Activated CD4-positive, alpha-beta T cell treated with anti-CD3 and anti-CD28 coated beads, Interleukin-2, amount 50 U/mL, for 1 hour (primary cell): ENCODE measurements at places on chromosomes 7 and 10.

DNA sequence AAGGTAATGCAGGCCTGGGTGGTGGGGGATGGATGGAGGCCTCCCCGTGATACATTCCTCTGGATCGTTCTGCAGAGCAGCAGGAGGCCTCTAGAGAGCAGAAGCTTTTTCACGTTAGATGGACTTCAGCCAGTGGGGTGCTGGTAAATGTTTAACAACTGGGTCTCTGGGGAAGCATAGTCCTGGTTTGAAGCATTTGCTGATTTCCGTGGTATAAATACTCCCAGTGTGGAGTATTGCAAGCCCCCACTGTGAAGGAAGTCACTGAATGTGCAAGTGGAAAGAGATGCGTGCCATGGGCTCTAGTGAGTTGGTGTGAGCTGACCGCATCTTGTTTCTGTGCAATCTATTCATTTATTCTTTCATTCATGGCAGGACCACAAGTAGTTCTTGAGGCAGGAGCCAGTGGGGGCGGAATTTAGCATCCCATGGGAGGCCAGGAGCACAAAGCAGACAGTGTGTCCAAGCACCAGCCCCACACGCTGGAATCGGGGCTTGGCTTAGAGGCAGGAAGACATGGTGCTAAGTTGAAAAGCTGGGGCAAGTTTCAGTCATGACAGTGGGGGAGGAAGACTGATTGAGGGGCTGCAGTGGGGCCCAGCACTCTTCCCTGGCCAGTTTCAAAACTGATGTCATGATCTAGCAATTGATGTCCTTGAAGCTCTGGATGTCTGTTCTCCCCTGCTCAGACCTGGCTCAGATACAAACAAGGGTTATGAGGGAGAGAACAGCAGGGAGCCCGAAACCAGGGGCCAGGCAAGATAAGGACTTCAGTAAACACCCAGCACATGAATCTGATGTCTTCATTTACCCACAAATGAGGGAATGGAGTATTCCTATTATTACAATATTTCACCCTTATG, 280.9 kb upstream of the LYZL1 start:
- DNase-seq = no peak

GRCh38 chr7:151286148-151286547, 37.7 kb upstream of the SMARCD3 start:
- no peak for DNase-seq

- no peak for DNase-seq
Observed at GRCh38 chr7:106109521-106110237, 2.4 kb downstream of the SYPL1 start.

- no peak for DNase-seq
Observed at GRCh38 chr10:92164036-92164696, 126.7 kb downstream of the CPEB3 start.

- no peak for DNase-seq
Observed at GRCh38 chr10:63633677-63634487, 112.7 kb downstream of the REEP3 start.

- DNase-seq = no peak
Observed at GRCh38 chr7:77428777-77429231, 12.7 kb upstream of the GSAP start.

- no peak for DNase-seq
Observed at GRCh38 chr7:144780071-144780608, 55.7 kb downstream of the TPK1 start.

DNA sequence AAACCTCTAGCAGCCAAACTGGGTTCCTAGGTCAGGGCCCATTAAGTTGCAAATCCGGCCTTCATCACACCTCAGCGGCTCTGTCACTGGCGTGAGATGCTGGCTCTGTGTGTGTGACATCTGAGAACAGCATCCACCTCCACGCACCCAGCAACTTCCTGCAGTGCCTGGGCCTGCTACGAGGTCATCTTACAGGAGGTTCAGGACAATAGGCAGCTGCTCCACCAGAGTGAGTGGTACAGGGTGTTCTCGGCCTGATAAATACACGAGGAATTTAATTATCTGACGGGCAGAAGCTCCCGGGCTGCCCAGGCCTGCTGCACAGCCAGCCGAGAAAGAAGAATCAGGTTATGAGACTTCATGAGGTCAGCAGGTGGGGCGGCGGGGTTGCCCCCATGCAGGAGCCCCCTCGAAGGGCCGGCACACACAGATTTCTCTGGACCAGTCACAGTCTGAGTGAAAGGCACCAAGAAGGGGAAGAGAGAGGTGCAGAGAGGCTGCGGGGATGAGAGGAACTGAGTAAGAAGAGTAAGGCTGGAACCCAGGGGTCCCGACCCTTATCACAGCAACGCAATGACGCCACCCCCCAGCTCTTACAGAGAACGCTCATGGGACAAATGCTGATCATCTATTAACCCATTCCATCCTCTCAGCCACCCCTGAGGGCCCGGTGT, 49.3 kb downstream of the CALML3 start:
- DNase-seq = no peak

- DNase-seq = peak; percentile 45
Observed at GRCh38 chr7:5526100-5526905, 102.7 kb upstream of the TNRC18 start.

DNA sequence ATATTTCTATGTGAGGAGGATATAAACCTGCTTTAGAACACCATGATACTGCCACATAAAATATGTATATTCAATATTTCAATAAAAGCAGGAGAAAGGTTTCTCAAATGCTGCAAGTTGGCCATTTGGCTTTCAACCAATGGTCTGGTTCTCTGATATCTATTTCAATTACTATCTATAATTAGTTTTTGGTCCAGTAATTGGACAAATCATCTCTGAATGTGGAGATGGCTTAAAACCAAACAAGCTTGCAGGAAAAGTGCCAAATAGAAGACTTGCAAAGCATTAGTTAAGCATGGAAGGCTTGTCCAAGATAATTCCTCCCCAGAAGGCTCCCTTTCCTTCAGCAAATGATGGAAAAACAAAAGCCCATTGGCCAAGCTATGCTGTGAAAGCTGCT, 140.1 kb downstream of the CPEB3 start:
- no peak for DNase-seq

GRCh38 chr7:81207801-81208200, 288.9 kb upstream of the SEMA3C start:
- DNase-seq = no peak

- DNase-seq = no peak
Observed at GRCh38 chr10:8691498-8692017, 637.1 kb downstream of the GATA3 start.

- no peak for DNase-seq
Observed at GRCh38 chr7:80026766-80027165, 107.9 kb upstream of the GNAI1 start.

GRCh38 chr10:49153971-49154370, 20.1 kb upstream of the FAM170B start:
- no peak for DNase-seq

DNA sequence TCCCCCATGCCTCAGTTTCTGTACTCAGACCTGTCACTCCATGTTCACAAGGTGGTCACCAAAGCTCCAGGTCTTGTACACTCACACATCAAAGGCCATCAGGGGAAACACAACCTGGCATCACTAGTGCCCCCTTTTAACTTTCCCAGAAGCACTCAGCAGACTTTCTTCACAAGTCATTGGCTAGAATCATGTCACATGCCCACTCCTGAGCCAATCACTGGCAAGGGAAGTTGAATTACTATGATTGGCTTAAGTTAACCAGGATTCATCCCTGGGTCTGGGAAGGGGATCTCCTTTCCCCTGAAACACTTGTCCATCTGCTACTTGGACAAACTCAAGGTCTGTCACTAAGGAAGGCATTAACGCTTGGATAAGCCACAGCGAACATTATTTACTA, 193.8 kb upstream of the PLXNA4 start:
- DNase-seq = no peak

DNA sequence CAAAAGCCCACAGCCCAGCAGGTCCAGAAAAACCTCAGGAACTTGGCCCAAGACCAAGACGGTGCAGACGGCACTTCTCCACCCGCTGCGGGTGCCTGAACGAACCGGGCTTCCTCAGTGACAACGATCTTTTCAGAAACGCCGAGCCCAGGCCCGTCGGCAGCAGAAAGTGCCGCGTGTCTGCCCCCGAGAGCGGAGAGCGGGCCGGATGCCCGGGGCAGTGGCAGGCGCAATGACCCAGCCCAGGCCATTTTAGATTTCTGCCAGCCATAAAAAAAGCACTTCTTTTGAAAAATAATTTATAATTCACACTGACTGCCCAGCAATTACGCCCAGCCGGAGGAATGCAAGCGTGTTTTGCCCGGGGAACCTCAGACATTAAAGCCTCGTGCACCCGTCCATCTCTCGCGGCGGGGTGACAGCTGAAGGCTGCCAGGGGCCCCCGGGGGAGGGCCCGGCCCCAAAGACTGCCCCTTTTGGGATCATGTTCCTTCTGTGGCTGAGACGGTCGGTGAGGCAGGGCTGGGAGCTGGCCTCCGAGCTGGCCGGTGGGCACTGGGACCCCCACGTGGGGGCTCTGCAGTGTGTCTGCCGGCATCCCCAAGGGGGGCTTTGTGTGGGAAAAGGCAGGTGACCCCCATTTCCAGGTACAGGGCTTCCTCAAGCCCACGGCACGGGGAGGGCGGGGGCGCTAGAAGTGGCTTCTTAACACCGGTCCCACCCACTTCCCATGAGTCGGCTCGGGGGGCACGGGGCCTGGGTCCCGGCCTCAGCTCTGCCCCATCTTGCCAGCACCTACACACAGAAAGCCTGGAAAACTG, 71.3 kb upstream of the PDGFA start:
- DNase-seq = no peak

- no peak for DNase-seq
Observed at GRCh38 chr7:79862447-79863210, 272.0 kb upstream of the GNAI1 start.

GRCh38 chr7:131839967-131840690, 283.7 kb upstream of the PODXL start:
- DNase-seq = no peak

DNA sequence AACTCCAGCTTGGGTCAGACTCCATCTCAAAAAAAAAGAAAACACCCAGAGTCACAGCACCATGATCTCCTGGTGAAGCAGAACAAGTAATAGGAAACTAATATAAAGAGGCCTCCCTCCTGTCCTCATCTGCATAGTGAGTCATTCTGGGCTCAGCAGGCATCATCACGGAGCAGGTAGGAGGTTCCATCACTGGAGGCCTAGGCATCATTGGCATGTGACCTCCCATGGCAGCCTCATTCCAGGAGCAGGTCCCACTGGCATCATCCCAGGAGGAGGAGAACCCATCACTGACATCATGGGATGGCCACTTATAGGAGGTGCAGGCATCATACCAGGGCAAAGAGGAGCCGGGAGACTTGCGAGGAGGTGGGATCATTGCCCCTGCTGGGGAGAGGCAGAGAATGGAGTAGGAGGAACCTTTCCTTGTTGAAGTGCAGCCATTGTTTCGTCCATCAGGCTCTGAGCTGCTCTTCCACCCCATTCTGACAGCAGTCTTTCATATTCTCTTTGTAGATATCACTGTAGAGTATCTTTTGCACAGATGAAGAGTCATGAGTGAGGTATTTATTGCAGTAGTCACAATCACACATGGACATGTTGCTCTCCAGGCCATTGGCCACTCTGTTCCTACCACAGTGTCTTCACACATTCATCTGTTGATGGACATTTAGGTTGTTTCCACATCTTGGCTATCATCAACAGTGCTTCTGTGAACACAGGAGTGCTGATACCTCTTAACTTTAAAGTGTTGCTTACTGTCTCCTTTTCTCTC, 73.8 kb downstream of the OSBPL3 start:
- no peak for DNase-seq

- DNase-seq = no peak
Observed at GRCh38 chr7:7249814-7250213, 67.5 kb downstream of the C1GALT1 start.

- DNase-seq = no peak
Observed at GRCh38 chr7:100126239-100126930, 382 bp upstream of the MBLAC1 start.

- no peak for DNase-seq
Observed at GRCh38 chr7:134651991-134652390, 5.3 kb downstream of the BPGM start.

- DNase-seq = no peak
Observed at GRCh38 chr10:69317175-69317604, 38.9 kb downstream of the HK1 start.
